ENCODE measurements at places on chromosomes 1 and 21.

DNA sequence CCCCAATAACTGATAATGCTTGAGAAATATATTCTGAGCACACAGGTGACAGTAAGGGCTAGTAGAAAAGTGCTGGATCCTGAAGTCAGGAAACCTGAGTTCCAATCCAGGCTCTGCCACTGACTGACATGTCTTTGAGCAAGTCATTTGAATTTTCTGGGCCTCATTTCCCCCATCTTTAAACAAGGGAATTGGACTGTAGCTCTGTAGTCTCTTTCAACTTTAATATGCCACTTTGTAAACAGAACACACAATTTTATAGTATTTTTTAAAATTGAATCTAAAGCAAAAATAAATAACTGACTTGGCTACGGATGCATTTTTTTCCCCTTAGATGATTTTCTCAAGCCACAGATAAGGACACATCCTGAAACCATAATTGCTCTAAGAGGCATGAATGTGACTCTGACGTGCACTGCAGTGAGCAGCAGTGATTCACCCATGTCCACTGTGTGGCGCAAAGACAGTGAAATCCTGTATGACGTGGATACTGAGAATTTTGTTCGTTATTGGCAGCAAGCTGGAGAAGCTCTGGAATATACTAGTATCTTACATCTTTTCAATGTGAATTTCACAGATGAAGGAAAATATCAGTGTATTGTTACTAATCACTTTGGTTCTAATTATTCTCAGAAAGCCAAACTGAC, 37.0 kb downstream of the LRIG2 start:
- DNase-seq = no peak

DNA sequence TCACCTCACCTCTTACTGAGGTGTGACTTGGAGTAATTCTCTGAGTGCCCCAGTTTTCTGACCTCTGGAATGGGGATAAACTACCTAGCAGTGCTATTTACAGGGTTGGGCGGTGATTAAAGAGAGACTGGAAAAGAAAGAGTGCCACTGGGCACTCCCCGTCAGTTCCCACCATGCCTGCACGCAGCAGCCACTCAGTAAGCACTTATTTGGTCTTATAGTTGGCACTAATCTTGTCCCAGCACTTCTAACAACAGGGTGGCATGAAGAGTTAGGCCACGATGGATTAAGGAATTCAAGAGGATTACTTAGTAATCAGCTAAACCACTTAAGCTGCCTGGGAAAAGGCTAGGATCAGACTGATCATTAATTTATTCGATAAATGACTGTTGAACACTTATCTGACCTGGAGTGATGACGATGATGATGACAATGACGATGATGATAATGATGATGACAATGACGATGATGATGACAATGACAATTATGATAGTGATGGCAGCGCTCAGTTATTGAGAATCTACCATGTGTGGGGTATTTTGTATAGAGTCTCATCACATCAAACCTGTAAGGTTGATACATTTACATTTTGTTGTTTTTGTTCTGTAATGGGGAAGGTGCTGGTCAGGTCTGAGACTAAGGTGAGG, 5.4 kb downstream of the CITED4 start:
- no peak for DNase-seq

DNA sequence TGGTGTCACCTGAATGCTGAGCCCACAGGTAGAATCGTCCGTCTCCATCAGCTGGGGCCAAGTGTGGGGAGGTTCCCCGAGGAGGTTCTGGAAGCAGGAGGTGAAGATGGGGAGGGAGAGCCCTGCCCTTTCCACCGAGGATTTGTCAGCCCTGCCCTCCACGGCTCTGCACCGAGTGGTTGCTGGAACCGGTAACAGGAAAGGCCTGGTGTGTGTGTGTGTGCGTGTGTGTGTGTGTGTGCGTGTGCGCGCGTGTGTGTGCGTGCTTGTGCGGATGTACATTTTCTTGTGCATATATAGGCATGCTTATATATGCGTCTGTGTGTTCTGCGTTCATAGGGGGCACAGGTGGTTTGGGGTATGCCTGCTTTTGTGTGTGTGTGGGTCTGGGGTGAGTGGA, 3.5 kb downstream of the NBL1 start:
- DNase-seq = no peak

- no peak for DNase-seq
These were observed 4.3 kb downstream of the TAF5L start for GRCh38 chr1:229621663-229622062.

GRCh38 chr1:215983680-215984079, 416.6 kb downstream of the KCTD3 start:
- DNase-seq = no peak

- no peak for DNase-seq
These were observed 346.5 kb upstream of the PROX1 start for GRCh38 chr1:213641312-213641711.

GRCh38 chr1:233998891-233999290, 94.4 kb downstream of the SLC35F3 start:
- no peak for DNase-seq

- no peak for DNase-seq
These were observed 7.1 kb downstream of the GLUL start for GRCh38 chr1:182384387-182384960.

- DNase-seq = no peak
These were observed 41.6 kb downstream of the IL6R start for GRCh38 chr1:154446789-154447188.

DNA sequence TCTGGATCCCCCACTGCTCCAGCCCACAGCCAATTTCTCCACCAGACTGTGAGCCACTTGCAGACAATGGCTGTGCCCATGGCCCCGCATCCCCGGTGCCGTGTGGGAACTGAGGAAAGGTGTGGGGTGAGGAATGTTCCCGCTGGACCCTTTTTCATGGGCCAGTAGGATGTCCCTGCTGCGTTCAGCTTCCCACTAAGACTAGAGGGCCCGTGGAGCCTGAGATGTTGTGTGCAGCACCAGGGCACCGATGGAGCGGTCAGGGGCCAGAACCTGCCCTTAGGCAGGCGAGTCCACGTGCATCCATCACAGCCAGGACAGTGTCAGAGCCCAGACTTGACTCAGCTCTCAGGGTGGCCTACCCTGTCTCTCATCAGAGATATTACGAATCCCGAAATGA, 105.7 kb upstream of the COL6A1 start:
- DNase-seq = no peak
